Activated CD4-positive, alpha-beta T cell treated with anti-CD3 and anti-CD28 coated beads, Interleukin-2, amount 50 U/mL, for 16 hours (primary cell): ENCODE measurements at places on chromosomes 4 and X.
A peak's percentile ranks its signal among the peaks of the same experiment; 100 is the strongest.

- no peak for DNase-seq
These were observed 262.4 kb downstream of the MID1IP1 start for GRCh38 chrX:39063702-39064101.

DNA sequence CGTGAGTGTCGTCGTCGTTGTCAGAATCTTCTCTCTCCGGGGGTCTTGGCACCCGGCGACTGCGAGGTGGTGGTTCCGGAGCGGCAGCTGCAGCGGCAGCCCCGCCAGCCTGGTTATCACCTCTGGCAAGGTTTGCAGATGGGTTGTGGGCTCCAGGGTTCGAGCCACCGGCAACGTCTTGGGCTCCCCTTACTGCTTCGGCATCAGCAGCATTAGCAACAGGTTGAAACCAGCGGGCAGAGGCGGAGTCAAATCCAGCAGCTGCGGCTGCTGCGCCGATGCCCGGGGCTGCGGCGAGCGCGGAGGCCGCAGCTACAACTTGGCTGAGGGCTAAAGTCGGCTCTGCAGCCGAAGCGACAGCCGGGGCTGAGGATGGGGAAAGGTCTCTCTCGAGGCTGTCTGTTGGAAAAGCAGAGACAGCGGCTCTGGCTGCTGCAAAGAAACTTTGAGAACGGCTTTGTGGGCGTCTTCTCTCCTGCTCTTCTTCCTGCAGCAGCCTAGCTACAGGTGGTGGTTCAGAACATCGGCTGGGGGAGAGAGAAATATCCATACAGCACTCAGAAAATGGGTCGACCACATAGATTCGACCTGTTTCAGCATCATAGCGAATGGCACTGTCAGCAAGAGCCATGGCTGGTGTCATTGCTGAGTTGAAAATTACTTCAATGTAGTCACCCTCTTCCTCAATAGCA, 3.6 kb downstream of the IRS4 start:
- DNase-seq, result no peak

GRCh38 chr4:14434916-14435315, 567.4 kb upstream of the CPEB2 start:
- DNase-seq, result no peak

GRCh38 chrX:4850312-4850711, 1136.9 kb upstream of the PRKX start:
- no peak for DNase-seq

DNA sequence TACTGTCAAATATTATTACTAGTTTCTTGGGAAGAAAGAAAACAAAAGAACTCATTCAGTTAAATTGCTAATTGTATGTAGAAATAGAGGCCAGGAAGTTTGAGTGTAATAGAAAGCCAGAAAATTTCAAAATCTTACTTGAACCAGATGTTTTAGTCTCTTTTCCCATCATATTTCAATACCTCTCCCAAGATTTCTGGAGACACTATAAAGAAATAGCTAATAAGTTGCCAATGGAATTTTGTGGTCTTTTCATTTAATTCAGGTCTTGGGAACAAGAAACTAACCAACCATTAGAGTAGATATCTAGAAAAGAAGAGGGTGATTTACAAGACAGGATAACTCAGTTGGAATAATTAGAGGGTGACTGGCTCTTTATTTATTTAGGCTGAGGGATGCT, 112.2 kb downstream of the AGTR2 start:
- DNase-seq, result no peak

DNA sequence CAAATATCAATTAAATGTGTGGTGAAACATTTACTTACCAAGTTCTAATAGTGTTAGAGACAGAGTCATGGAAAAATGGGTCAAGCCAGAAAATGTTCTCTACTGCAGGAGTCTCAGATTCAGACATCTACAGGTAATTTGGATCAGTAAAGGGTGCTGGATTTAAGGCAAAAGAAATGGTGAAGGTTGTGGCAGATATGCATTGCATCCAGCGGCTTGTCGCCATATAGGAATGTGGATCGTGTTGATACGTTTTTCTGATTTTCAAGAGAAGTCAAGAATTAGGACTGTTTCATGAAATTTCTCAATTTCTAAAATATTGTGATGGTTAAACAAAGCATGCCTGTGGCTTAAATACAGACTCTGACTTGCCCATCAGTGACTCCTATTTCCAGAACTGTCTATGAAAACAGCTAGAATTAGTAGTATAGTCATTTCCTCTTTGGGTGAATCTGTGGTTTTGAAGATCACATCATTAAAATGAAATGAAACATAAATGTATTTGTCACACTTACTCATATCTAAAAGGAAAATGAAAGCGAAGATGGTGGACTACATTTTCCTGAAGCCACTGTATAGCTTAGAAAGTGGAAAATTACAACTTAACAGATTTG, 110.1 kb upstream of the VEGFC start:
- peak; percentile 69 for DNase-seq

DNA sequence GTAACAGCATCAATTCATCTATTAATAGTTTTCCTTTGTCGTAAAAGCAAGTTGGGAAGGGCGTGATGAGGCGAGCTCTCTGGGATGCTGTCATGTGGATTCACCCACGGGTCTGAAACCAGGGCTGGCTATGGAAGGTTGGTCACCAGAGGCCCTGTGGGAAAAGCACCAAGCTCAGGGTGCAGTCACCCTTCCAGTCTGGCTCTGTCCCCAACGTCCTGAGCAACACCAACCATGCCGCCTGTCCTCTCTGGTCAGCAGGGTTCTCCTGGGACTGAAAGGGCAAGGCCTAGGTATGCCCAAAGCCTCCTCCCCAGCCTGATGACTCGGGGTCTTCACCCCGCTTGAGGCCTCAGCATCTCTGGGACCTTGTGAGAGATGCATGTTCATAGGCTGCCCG, 97.2 kb upstream of the MSX1 start:
- no peak for DNase-seq

DNA sequence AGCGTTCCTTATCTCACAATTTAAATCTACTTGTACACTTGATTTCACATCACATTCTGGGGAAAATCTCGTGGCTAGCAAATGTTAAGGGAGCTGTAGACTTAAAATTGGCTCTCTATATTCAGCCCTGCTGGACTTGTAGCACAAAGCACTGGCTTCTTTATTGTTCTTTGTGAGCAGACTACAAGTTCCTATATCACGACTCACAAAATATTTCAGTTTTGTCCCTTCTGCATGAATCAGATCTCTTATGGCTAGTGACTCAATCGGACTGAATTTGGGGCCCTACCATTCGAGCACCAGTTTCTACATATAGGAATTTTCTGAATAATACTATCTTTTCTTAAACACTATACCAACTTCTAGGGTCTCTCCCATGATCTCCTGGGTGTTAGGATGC, 390.1 kb downstream of the ADAM29 start:
- no peak for DNase-seq

DNA sequence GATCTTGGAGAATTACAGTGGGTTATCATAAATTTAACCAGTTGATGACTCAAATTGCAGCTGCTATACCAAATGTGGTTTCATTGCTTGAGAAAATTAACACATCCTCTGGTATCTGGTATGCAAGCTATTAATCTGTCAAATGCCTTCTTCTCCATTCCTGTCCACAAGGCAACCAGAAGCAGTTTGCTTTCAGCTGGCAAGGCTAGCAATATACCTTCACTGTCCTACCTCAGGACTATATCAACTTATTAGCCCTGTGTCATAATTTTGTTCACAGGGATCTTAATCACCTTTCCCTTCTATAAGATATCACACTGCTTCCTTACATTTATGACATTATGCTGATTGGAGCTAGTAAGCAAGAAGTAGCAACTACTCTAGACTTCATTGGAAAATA, 110.0 kb upstream of the GPC3 start:
- no peak for DNase-seq

DNA sequence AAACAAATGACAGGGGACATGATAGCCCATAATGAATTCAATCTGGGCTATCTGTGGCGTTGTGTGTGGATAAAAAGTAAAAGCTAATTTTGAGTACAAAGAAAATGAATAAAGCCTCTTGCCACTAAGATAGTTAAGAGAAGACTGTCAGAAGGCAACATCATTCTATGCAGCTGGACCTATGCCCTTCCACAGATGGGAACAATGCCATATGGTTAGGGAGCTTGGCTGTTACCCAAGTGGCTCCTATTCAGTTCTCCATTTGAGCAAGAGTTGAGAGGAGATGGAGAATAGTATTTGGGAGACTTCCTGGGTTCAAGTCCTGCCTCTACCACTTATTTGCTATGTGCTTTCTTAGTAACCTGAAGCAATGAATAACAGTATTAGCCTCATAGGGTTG, 107.7 kb downstream of the ANXA3 start:
- no peak for DNase-seq

GRCh38 chr4:76441881-76442280, 6.9 kb downstream of the SHROOM3 start:
- no peak for DNase-seq

GRCh38 chr4:60757986-60758680, 442.0 kb upstream of the ADGRL3 start:
- DNase-seq, result no peak

GRCh38 chrX:126485409-126485808, 67.2 kb downstream of the DCAF12L1 start:
- no peak for DNase-seq

GRCh38 chr4:31793907-31794306, 1073.7 kb downstream of the PCDH7 start:
- no peak for DNase-seq

DNA sequence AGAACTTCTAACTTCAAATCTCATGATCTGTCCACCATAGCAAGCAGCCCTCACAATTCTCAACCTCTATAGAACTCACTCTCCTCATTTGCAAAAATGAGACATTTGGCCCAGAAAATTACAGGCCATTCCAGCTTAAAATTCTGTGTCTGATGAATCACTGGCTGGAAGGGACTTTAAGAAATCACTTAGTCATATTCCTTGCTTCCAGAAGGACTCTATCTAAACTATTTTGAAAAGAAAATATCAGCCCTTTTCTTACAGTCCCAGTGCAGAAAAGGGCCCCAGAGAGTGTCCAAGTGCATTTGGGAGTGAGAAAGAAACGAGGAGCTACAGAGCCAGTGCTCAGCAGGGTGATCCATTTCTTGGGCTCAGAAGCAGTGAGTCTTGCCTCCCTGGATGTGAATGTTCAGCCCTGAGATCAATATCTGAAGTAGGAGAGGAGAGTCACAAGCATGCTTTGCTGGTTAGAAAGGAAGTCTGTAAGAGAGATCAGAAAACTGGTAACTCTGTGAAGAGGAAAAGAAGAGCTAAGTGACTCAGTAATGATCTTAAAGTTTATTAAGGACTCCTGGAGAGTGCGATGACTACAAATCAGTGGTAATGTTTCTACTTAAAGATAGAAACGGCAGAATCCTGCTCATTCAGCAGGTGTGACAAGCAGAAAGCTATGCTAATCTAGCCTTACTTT, 139.8 kb downstream of the PALLD start:
- DNase-seq, result no peak

- DNase-seq, result no peak
These were observed 55.2 kb downstream of the MTM1 start for GRCh38 chrX:150623583-150623982.

GRCh38 chrX:57074458-57074857, 46.9 kb downstream of the SPIN2B start:
- no peak for DNase-seq

DNA sequence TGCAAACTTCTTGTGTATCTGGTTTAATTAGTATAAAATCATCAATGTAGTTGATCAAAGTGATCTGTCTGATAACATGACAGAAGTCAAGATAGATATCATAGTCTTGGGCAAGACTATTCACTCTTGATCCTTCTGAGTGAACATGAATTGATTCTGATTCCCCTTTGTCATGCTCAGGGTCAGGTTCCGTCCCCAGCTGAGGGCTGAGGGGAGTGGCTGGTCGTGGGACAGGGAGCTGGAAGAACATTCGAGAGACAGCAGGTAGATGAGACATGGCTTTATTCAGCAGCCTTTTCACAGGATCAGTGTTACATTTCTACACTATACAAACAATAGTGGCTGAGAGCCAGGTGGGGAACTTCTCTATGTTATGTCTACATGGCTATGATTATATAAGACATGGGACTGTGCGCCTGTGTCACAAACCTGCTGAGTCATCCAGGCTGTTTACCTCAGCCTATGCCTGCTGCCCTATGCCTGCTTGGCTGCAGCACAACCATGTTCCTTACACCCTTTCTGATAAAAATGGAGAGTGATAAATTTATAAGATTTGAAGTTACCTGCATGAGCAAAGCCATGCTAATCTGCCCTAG, 586.9 kb upstream of the NR3C2 start:
- DNase-seq, result no peak

DNA sequence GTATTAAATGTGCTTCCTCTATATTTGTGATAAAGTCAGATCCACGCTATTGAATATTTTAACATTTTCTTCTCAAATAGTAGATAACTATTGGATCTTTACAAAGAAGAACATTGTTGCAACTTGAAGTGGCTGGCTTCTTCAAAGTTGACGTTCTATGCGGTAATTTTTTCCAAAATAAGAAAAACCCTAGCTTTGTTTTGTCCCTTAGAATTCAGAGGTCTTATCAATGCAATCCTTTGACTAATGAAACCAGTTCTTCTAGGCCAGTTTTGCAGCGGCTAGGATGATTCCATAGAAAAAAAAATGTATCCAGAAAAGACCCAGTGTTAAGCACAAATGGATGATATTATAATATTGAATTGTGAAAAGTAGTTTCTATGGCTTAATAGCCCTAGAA, 89.6 kb downstream of the ANTXR2 start:
- DNase-seq, result no peak

- DNase-seq, result peak; percentile 77
These were observed at the start of gene CHIC1 for GRCh38 chrX:73562984-73563737. Gene CHIC1, plus strand, starts transcription at chrX:73563197. Its CDS starts 88 bp downstream, at chrX:73563285.

GRCh38 chrX:132488180-132488705, 595 bp downstream of the MBNL3 start:
- DNase-seq, result peak; percentile 52

GRCh38 chr4:12296366-12296765, 867.7 kb upstream of the HS3ST1 start:
- DNase-seq, result no peak

DNA sequence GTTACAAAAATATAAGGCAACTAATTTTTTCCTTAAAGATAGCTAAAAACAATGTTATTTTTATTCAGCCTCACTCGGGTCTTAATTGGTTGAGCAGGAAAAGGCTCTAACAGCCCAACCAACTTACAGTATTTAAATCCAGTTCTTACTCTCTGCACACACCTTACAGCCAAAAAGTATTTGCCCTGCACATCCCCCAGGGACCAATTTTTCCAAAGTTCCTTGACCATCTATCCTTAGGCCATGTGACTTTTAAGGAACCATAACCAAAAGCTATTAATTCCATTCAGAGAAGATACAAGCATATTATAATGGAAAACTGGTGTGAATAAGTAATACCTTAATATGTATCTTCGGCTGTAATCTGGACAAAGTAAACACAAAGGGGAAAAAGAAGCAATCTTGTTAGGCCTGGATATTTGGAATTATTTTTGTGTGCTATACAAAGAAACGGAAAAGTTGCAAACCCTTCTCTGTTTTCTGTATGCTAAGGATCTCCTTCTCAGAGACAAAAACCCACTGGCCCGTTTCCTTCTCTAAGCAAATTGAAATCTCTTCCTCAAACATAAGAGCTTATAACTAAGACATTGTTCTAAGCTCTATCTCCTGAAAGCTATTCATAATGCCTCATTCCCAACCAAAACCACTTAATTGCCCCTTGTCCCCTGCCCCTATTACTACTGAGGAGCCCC, 1.0 kb upstream of the THAP9 start:
- DNase-seq, result no peak
